DMS79 (cell line): ENCODE measurements at places on chromosomes 6 and 20.

GRCh38 chr6:45192556-45192955 lies 135.6 kb upstream of the RUNX2 start:
- DNase-seq = no peak

- no peak for DNase-seq
These were observed 69.1 kb downstream of the CTNNBL1 start for GRCh38 chr20:37762716-37763485.

- no peak for DNase-seq
These were observed 116.2 kb upstream of the JAG1 start for GRCh38 chr20:10790013-10790412.

DNA sequence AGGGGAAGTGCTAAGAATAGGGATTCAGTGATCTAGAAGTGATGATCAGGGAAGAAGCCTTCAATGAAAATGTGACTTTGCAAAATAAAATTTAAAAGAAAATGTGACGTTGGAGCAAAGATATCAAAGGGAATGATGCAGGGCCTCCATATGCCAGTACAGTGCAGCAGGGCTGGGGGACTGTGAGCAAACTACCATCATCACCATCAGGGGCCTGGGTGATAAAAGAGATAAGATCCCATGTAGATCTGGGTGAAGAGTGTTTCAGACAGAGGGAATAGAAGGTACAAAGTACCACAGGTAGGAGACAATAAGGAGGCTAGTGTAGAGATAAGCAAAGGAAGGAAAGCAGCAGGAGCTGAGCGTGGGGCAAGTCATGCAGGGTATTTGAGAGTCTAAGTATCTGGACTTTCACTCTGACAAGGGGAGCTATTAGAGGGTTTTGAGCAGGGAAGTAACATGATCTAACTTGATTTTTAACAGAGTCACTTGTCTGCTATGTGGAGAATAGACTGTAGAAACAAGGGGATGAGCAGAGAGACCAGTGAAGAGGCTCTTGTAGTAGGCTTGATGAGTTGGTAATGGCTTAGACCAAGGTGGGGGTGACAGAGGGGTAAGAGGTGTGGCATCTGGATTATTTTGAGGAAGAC lies 295.6 kb downstream of the ZFAND3 start:
- DNase-seq = no peak

- no peak for DNase-seq
These were observed 96.6 kb downstream of the AKAP7 start for GRCh38 chr6:131231891-131232290.

GRCh38 chr20:23889775-23890187 lies 10.2 kb upstream of the CST5 start:
- no peak for DNase-seq

- DNase-seq = no peak
These were observed 8.7 kb upstream of the ZMYND8 start for GRCh38 chr20:47365023-47365764.

- no peak for DNase-seq
These were observed 80.1 kb downstream of the AIG1 start for GRCh38 chr6:143140767-143141166.

DNA sequence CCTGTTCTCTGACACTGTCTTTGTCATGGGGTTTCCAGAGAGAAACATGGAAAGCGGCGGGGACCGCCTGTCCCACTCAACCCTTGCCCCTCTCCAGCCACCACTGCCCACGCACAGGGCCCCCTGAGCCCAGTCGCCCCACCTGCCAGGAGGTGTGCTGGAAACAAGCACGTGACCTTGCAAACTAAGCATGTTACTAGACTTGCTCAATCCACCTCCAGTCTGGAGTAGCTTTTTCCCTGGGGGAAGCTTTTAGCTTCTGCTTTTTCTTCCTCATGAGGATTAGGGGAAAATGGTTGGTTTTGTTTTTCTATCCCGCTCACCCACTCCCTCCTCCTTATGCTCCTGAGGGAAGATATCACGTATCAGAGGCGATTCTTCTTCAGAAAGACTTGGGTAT lies 105.7 kb downstream of the PLEKHG1 start:
- no peak for DNase-seq

- DNase-seq = peak; percentile 50
These were observed 55.6 kb upstream of the NEDD9 start for GRCh38 chr6:11288065-11288464.

DNA sequence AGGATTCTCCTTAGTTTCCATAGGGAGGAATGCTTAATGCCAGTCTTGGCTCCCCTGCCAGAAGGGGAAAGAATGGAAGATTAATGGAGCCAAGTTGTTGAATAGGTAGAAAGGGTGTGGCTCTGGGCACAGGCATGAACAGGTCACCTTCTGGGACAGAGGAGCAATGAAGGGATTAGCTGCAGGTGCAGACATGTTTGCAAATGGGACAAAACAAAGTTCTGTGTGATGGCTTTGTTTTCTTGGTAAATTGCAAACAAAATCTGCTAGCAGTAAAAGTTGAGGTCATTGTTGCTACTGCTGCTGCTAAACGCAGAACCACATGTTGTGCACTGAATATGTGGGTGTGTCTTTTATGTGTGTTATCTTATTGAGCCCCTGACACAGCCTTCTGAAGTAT lies 93.3 kb downstream of the PERP start:
- DNase-seq = no peak

DNA sequence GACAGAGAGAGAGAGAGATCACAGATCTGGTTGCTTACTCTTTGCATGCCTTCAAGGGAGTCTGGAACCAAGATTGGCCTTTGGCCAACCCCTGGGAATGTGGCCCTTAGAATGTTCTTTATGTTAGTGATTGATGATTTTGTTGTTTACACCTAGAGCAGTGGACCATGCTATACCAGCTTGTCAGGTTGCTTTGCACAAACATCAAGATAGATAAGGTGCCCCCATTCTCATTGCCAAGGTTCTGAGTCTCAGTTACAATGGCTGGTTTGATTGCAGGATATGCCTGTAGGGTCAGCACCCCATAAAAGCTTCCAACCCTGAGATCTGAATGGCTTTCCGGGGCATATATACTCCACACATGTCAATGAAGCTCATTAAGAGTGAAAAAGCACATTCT lies 53.5 kb upstream of the SLC2A12 start:
- DNase-seq = no peak

DNA sequence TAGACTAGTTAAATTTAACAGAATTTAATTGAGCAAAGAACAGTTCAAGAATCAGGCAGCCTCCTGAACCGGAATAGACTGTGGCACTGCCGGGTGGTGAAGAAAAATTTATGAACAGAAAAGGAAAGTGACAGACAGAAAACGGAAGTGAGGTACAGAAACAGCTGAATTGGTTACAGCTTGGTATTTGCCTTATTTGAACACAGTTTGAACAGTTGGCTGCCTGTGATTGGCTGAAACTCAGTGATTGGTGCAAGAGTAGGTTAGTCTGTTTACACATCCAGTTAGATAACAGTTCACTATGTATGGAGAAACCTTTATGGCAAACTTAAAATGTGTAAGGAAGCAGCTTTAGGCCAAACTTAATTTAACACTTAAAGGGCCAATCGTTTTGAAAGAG lies 116.0 kb upstream of the CITED2 start:
- DNase-seq = no peak

GRCh38 chr6:134035823-134036296 lies 16.6 kb downstream of the SLC2A12 start:
- peak; percentile 47 for DNase-seq

- DNase-seq = no peak
These were observed 42.0 kb upstream of the ENPP1 start for GRCh38 chr6:131765804-131766135.

DNA sequence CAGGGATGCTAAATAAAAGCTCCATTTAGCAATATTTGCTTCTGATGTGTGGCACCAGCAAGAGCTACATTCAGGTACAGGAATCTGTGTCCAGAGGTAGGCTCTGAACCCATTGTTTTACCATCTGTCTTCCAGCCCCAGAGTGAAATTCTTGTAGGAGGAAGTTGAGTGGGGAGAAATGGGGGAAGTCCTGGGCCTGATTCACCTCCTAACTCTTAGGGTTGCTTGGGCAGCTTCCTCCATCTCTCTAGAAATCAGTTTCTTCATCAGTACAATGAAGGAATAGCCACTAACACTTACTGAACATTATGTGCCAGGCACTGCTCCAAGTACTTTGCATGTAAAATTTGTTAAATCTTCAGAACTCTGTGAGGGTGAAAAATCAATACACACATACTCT lies 35.1 kb upstream of the TSPYL1 start:
- no peak for DNase-seq

DNA sequence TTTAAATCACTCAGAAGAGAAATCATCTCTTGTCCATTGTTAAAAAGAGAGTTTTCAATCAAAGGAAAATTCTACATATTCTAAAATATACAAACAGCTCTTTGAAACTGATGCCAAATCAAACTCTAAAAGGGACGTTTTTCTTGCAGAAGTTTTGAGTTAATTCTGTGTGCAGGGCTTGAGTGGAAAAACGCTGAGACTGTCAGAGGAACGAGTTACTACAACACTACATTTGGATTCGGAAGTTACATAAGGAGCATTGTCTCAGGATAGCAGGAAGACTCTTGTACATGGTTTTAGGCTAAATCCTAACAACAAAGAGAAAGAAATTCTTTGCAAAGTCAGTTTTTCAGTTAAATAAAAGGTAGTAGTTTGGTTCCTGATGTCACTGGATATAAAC lies 155.7 kb upstream of the SUPT3H start:
- DNase-seq = no peak

DNA sequence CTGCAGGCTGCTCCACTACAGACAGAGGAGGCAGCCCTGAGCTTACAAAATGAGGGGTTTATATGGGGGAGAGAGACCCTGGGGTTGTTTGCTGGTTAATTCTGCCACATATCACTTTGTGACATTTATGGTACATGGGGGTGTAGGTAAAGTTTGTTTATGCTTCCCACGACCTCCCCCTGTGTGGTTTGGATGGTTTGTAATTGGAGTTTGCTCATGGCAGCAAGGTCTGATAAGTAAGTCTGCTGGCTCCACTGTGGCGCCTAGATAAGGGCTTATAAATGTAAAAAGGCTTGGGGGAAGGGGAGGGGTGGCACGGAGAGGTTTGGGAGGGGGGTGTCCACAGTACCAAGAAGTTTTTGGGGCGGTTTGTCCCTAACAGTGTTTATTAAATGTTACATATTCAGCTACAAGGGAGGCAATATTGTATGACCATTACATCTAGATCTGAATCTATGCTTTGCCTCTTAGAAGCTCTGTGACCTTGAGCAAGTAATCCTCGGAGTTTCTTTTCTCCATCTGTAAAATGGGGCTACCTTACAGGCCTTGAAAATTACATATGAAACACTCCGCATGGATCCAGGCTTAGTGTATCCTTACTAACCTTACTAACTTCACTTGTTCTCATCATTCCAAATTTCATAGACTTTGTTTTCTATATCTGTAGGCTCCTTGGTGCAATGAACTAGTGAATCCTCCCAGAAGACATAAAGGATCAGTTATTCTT lies 204.8 kb upstream of the NOX3 start:
- DNase-seq = no peak

GRCh38 chr20:47863315-47863965 lies 78.2 kb upstream of the SULF2 start:
- no peak for DNase-seq

DNA sequence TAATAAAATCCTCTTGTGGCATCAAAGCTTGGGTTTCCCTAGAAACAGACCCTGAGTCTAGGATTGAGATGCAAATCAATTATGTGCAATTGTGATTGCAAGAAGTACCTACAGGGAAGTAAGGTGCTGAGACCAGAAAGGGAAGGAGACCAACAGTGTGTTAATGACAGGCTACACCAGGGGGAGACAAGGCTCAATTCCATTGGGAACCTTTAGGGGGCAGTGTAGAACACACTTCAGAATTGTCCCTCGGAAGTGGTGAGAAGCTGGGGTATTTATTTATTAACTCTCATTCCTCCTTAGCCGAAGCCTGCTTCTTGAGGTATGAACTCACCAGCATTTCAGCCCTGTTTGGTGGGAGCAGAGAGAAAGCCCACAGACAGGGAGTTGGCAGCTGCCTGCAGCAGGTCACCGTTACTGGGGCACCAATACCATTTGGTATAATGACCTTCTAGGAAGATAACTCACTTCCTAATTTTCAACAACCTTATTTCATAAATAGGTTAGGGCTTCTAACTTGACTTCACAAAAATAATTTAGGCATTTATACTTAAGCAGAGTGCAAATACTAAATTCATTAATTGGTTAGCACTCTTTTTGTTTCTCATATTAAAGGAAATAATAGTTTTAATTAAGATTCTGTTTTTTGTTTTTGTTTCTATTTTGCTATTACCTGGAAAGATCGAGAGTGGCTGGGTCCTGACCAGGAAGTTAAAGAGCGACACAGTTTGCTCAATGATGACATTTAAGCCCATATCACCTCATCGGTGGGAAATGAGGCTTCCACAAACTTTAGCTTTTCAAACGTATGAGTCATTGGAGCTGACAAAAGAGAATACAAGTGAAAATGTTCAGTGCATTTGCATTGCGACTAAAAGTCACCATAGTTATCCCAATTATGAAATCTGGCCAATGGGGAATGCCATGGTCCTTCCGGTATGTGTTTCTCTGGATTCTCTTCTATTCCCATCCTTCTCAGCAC lies 94.8 kb downstream of the BTBD3 start:
- DNase-seq = no peak
